ENCODE measurements at places on chromosomes 5 and 9. TPM values are rescaled to one million over a fixed set of nuclear protein-coding genes. Genes with fewer than 3 reads are reported as not detected.

The CNTLN gene
- 13.7 TPM for total RNA-seq

The CBY3 gene
- total RNA-seq: not detected

The PCDHGA1 gene
- total RNA-seq: 0.44 TPM

DNA sequence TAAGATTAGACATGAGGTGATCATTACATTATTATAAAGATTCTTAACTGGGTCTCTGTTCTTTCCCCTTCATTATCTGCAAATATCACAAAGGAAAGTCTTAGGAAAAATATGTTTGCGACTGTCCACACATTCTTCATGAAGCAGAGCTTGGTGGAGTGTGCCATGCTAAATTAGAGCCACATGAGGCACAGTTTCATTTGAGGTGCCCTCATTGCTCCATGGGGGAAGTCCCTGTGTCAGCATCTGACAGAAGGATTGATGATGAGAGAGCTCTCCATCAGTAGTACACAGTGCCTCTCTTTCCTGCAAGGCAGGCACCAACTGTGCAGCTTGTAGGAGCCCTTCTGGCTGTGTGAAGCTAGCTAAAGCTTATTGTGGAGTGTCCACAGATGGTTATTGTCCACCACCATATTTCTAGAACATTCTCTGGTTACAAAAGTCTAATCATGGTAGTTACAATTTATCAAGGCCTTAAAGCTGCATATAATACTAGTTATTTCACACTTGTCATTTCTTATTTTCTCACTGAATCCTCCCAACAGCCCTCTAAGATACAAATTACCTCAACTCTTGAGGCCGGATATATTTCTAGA lies 63.9 kb downstream of the C9orf152 start:
- no peak for DNase-seq
- no peak overlapping the region for H3K4me3 ChIP-seq
- H3K36me3 ChIP-seq: peaks cover 8% of the 10 kb centered on the region
- H3K27me3 ChIP-seq: no peaks in the 10 kb centered on the region
- no peak overlapping the region for H3K27ac ChIP-seq

DNA sequence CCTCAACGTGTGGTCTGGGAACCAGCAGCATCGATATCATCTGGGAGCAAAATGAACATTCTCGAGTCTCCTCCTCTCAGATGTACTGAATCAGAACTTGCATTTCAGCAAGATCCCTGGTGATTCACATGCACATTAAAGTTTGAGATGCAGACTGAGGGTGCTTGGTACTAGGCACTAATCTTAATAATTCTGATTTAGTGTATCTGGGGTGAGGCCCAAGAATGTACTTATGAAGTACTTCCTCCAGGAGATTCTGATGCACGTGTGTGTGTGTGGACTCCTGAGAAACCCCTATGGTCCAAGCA lies 56.2 kb upstream of the EQTN start:
- H3K36me3 ChIP-seq: no peaks in the 10 kb centered on the region
- H3K27ac ChIP-seq: peak overlapping the region; percentile 49
- peaks cover 20% of the 10 kb centered on the region for H3K4me1 ChIP-seq
- H3K4me3 ChIP-seq: no peak overlapping the region

DNA sequence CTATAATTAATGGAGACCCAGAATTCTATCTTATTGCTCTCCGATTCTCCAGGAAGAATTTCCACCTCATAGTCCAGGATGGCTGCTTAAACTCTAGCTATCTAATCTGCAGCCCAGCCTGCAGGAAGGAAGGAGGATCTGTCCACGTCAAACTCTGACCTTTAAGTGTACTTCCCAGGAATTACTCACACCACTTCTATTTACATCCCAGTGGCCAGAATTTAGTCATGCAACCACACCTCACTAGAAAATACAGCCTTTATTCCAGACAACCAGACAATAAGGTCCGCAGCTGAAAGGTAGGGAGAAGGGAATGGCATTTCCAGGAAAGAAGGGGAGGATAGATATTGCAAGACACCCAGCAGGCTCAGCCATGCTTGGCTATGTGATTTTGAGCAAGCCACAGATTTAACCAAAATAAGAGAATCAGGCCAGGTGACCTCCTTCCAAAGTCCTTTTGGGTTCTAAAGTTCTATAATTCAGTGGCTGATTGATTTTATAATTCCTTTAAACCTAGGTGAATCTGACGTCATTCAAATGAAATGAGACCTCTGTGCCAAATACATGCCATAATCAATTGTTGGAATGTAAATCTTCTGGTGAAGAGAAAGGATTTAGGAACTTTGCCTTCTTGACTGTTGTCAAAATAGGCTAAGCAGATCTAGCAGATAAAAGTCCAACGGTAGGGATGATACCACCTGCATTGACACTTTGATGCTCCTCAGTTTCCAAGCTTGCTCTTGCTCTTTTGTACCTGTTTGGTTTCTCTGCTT lies 3.7 kb upstream of the DENND1A start:
- peaks cover 2% of the 10 kb centered on the region for H3K27me3 ChIP-seq
- no peak overlapping the region for H3K4me3 ChIP-seq
- no peaks in the 10 kb centered on the region for H3K36me3 ChIP-seq

All from muscle of leg (tissue), 16 donors.